GM04504 (cell line): ENCODE measurements at places on chromosomes 6 and 20.

- no peak for DNase-seq
Measured at GRCh38 chr6:148578837-148579565, 167.8 kb upstream of the UST start.

GRCh38 chr20:3014662-3015061, 28.8 kb upstream of the GNRH2 start:
- no peak for DNase-seq

DNA sequence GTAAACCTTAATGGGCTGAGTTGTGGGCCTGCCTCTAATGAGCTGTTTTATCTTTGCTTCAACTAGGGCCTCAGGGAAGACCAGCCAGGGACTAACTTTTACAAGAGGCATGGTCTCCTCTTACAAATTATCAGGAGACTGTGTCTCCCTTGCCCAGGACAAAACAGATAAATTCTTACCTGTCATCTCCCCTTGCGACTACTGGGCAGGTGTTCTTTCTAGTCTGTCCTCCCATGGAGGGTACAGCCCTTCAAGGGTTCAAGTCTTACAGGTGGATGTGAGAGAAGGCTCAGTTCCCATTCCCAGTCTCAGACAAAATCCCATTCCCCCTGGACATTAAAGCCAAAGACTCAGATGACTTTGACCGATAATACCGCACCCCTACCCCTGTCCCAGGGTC, 13.6 kb downstream of the RRBP1 start:
- DNase-seq = no peak

DNA sequence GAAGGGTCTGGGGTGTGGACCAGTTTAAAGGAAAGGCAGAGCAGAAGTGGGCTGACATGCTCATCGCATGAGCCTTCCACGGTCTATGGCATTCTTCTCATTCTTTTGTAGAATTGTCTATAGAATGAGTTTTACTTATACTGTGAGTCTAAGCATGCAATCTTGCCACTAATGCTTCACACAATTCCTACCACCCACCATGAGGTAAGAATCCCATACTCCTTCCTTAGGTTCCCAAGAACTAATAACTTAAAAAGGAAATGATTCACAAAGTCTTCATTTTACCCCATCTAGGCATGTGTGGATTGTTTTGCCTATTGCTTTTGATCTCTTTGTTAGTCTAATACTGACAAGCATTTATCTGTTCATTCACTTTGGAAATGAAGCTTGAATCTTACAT, 195.2 kb downstream of the LY86 start:
- no peak for DNase-seq

- peak; percentile 69 for DNase-seq
Measured at GRCh38 chr20:56628873-56629463, at the start of gene TFAP2C. Gene TFAP2C (plus strand): TSS chr20:56629306. CDS start chr20:56629545, 239 bp downstream.

- DNase-seq = no peak
Measured at GRCh38 chr6:74063391-74063790, 367.4 kb downstream of the CD109 start.

DNA sequence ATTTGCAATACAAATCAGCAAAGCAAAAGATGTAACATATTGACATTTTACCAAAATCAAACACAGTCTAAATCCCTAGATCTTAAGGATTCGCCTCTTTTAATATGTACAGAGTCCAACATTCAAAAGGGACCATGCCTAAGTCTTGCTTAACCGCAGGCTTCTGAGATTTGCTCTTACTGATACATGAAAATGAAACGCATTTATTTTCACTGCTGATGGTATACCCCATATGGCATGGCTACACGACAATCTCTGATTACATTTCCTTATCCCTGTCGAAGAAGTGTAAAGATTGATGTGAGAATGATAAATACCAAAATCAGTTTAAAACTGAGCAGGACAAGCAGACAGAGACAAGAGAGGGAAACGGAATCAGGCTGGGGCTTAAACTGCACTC, 75.4 kb downstream of the KIF16B start:
- DNase-seq = no peak

DNA sequence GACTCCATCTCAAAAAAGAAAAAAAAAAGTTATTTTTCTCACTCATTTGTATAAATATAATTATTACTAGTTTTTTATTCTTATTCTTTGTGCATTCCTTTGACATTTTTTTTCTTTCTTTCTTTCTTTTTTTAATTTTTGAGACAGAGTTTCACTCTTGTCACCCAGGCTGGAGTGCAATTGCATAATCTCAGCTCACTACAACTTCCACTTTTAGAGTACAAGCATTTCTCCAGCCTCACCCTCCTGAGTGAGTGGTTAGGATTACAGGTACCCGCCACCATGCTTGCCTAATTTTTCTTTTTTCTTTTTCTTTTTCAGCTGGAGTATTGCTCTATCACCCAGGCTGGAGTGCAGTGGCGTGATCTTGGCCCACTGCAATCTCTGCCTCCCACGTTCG, 51.4 kb upstream of the JARID2 start:
- DNase-seq = no peak

- no peak for DNase-seq
Measured at GRCh38 chr20:58886546-58886945, 34.0 kb downstream of the GNAS start.

GRCh38 chr6:160254467-160255312, 3.9 kb downstream of the SLC22A2 start:
- DNase-seq = no peak

GRCh38 chr6:154508573-154509375, 1.7 kb downstream of the CNKSR3 start:
- DNase-seq = no peak

GRCh38 chr6:138025528-138025978, 81.7 kb downstream of the PERP start:
- DNase-seq = no peak

DNA sequence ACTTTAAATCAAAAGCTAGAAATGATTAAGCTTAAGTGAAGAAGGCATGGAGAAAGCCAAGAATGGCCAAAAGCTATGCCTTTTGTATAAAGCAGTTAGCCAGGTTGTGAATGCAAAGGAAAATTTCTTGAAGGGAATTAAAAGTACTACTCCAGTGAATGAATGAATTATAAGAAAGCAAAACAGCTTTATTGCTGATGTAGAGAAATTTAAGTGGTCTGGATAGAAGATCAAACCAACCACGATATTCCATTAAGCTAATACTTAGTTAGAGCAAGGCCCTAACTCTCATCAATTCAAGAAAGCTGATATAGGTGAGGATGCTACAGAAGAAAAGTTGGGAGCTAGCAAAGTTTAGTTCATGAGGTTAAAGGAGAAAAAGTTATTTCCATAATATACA, 988.5 kb upstream of the ADGRB3 start:
- DNase-seq = no peak

- DNase-seq = no peak
Measured at GRCh38 chr6:8578006-8578405, 142.7 kb upstream of the SLC35B3 start.

DNA sequence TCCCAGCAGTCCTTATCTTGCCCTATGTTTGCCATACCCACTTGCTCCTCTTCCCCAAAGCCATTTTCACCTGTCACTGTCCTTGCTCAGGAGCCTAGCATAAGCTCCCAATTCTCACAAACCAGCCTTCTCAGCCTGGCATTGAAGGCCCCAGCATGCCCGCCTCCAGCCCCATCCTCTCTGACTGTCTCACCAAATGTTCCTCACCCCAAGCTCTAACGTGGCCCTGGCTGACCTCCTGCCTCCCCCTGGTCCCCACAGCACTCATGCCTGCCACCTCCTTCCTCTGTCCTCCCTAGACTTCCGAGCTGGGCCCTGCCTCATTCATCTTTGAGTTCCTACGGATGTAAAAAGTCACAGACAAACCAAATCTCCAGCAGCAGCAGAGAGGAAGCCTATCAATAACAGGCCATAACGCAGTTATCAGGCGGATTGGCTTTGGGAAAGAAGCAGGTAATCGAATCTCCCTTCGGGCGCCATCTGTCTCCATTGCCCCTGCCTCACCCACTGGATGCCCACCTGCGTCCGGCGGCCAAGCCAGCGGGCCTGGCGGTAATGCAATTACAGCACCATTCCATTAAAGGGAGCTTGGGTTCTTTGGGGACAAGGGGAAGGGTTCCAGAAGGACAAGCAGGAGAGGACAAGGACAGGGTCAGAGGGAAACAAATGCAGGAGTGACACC, 104.4 kb downstream of the MRPL14 start:
- DNase-seq = no peak

DNA sequence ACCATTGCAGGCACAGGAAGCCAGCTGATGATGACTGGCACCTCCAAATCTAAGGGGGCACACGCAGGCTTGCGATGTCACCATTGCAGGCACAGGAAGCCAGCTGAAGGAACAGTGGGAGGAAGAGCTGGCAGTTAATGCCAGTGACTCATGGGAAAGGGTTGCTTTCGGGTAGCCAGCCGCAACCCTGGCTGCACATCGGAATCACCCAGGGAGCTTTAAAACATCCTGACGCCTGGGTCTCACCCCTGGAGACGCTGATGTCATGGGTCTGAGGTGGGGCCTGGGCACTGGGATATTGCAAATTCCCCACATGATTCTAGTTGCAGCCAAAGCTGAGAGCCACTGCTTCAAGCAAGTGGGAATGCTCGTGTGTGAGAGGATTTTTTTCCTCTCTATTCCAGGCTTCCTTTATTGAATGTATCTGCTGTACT, 16.1 kb upstream of the CCN6 start:
- DNase-seq = peak; percentile 97

DNA sequence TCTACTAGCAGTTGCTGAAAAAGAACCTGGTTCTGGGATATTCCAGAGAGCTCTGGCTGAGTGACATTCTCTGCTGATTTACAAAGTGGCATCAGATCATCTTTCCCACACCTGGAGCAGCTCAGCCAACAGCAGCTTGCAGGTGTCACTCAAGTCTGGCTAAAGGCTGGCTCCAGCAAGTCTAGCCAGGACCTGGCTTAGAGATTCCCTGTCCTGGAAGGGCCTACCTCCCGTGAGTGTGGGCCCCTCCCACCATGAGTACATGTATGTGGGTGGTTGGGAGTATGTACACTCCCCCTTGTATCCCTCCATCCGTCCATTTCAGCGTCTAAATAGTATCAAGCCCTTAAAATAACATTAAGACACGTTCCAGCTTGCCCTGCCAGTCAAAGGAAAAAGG, 539.3 kb upstream of the ID4 start:
- no peak for DNase-seq

DNA sequence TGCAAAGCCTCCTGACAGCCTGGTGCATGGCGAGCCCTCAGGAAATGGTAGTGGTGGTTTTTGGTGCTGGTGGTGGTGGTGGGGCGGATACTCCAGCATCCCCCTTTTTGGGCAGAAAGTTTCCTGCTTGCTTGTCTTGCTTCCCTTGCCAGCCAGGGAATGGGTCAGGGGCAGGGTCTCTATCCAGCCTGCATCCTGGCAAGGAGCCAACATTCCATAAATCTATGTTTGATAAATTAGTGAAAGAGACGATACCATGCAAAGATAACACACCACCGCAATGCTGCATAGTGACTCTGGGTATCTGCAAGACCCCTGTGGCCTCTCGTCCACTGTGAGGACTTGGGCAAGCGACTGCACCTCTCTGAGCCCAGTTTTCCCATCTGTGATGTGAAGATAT, 246.2 kb downstream of the LRFN2 start:
- no peak for DNase-seq

DNA sequence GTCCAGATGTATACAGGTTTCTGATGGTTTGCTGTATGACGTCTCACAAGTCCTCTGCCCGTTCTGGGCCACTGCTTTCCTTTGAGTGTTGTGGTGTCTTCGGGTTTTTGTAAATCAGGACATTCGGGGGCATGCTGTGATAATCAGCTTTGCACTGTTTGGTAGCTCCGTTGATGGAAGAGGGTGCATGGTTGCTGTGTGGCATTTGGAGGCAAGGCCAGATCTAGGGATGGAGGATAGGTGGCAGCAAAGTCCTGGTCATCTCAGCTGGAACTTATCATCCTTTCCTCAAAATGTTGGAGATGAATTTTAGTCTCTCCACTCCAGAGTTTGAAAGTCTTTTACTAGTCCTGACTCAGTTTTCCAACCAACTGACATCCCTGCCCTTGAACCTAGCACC, 91.0 kb downstream of the SCP2D1 start:
- DNase-seq = no peak

- DNase-seq = no peak
Measured at GRCh38 chr6:136706430-136706829, 85.8 kb downstream of the MAP3K5 start.

DNA sequence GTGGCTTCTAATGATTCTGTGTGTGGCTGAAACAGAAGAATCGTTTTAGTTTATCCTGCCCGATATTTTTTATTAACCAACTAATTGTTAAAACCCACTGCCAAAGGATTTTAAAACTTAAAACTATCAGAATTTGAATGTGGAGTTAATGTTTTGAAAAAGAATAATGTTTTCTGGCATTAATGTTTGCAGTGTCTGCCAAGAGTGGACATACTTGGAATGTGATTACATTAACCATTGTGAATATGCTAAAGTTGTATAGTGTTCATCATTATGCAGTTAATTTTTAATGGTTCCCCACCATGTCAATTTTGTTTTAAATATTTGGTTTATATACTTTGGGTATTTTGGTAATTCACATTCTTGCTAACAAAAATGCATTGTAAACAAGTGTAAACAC, 24.4 kb downstream of the DCBLD1 start:
- no peak for DNase-seq

DNA sequence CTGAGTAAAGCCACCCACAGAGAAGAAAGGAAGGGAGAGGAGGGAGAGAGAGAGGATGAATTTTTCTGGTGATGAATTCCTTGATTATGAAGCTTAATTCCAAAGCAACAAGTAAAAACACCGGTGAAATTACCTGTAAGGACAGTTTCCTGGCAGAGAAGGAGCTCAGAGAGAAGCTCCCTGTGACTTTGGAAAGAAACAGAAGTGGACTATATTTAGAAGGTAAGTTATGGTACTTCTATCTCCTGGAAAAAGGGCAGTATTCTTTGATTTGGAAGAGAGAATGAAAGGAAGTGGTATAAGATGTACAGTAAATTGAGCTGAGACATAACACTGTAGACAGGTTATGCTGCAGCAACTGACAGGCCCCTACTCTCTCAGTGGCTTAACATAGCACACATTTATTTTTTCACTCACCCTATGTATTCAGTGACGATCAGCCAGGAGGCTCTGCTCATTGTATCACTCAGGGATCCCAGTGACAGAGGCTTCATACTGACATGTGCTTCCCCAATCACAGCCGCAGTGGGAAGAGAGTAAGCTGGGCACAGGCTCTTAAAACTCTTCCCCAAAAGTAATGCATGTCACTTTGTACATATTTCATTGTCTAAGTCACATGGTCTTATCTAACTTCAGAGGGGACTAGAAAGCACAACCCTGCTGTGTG, 349.5 kb downstream of the BTBD9 start:
- no peak for DNase-seq

- DNase-seq = no peak
Measured at GRCh38 chr6:42720739-42721138, 1.7 kb downstream of the PRPH2 start.

DNA sequence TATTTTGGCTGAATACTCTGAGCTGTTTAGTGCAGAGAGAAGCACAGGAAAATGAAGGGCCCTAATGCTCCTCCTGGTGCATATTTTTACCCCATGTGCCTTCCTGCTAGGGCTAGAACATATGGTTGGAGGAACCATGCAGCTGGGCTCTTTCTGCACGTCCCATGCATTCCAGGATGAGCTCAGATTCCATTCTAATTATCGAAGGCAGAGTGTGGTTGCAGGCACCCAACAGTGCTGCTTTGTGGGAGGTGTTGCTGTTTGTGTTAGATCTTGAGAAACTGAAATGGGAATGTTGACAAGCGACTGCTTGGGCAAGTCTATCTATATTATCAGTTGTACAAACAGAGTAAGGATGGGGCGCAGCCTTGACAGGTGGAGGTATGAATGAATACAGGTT, 419.5 kb downstream of the DHX35 start:
- no peak for DNase-seq

- DNase-seq = peak; percentile 35
Measured at GRCh38 chr6:142300758-142301650, 803 bp upstream of the ADGRG6 start.

- DNase-seq = no peak
Measured at GRCh38 chr20:53764415-53764800, 170.8 kb upstream of the ZNF217 start.
